ENCODE measurements at places on chromosomes 6 and 20. TPM values are rescaled to one million over a fixed set of nuclear protein-coding genes. Genes with fewer than 3 reads are reported as not detected.

GRCh38 chr20:51750037-51750769, 18.0 kb downstream of the ATP9A start:
- DNase-seq = peak; percentile 76

GRCh38 chr6:91667596-91667995, 1080.7 kb upstream of the MAP3K7 start:
- no peak for DNase-seq

- DNase-seq = no peak
Observed at GRCh38 chr6:39366931-39367618, 44.6 kb upstream of the KCNK16 start.

DNA sequence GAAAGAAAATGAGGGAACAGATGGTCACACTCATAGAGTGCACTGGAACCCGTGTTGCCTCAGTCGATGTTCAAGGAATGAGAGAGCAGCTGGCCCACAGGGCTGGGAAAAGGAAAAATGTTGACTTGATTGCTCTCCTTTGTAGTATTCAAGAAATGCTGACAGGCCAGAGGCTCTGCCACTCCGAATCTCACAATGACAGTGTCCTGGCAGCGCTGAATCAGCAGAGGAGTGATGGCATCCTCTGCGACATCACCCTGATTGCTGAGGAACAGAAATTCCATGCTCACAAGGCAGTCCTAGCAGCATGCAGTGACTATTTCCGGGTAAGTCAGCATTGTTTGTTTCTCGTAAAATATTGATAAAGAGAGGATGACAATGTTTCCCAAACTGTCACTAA, 51.3 kb downstream of the KLHL32 start:
- no peak for DNase-seq

GRCh38 chr6:72504406-72504805, 117.5 kb upstream of the KCNQ5 start:
- no peak for DNase-seq

DNA sequence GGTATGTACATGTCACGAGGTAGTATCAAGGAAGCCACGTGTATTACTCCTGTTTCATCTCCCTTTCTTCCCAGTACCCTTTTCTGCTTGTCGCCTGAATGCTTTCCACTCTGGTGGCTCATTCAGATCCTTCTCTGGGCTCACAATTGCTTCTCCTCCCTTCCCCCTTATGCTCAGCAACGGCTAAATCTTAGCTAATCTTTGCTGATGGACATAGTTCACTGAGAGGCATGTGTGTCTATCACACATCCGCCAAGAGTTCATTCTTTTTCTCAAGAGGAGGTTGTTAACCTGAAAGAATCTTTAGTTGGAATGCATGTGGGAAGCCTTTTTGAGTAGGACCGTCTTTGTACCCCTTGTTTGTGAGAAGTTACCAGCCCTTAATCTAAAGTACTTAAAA, 25.8 kb upstream of the MROH8 start:
- no peak for DNase-seq

- no peak for DNase-seq
Observed at GRCh38 chr6:142722012-142722411, 223.0 kb downstream of the HIVEP2 start.

GRCh38 chr20:50286174-50286511, 95.5 kb downstream of the CEBPB start:
- DNase-seq = no peak

DNA sequence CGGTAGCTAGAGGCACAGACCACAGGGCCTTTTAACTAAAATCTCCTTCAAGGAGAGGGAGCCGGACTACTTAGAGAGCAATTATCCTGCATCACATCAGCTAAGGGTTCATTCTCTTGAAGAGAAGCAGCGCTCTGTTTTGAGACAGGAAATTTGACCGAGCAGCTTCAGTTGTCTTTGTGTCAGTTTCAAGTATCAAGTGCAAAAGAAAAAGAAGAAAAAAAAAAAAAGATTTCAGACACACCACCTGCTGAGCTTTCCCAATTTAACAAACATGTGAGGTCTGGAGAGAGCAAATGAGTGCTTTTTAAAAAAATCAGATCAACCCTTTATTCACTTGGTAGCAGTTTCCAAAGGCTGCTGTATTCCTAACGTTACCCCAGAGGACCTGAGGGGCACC, 273.5 kb upstream of the POU3F2 start:
- DNase-seq = no peak

DNA sequence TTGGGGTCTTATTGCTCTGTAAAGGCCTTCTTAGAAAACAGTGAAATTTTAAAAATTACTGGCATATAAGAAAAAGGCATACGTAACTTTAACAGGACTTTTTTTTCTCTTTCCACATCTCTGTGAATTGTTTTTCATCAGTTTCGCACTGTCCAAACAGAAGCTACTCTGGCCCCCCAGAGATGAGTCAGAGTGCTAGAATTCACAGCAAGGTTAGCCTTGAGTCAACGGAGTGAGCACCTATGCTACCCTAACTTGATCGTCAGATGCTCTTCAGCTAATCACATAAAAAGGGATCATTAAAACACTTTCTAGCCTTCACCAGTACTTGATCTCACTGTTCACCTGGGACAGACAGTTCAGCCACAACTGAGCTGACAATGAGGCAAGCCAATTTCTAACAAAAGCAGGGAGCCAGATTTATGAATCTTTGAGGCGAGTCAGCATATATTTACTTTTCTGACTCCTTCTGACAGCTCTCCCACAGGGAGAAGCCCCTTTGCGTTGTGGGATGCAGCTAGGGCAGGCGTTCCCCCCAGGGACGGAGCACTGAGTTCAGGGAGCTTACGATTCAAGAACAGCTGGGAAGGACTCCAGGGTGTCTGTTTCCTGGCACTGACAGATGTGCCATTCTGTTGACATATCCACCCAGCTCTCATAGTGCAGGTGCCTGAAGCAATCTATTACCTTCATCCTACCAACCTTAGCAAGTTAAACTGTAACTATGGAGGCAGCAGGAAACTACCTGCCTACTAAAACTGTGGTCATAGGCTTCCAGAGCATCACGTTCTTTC, 46.4 kb upstream of the SPDEF start:
- DNase-seq = no peak

The FRS3 gene
- 2.2 TPM for polyA plus RNA-seq

The OR2H1 gene
- polyA plus RNA-seq = not detected

The TUBB2B gene
- 6.1 TPM for polyA plus RNA-seq

The GLP1R gene
- not detected for polyA plus RNA-seq

The NKAIN4 gene
- polyA plus RNA-seq = not detected

The CEP43 gene
- 12.7 TPM for polyA plus RNA-seq

The EDN1 gene
- 1.7 TPM for polyA plus RNA-seq

The HEY2 gene
- not detected for polyA plus RNA-seq

The DNMT3B gene
- polyA plus RNA-seq = 1.9 TPM

All from AG04450 (cell line).